NCI-H524 treated with DMSO at 0.1 percent for 48 hours (cell line): ENCODE measurements at places on chromosomes 12 and 14.

GRCh38 chr12:12812618-12813119 is 477 bp upstream of the DDX47 start:
- DNase-seq, result no peak

DNA sequence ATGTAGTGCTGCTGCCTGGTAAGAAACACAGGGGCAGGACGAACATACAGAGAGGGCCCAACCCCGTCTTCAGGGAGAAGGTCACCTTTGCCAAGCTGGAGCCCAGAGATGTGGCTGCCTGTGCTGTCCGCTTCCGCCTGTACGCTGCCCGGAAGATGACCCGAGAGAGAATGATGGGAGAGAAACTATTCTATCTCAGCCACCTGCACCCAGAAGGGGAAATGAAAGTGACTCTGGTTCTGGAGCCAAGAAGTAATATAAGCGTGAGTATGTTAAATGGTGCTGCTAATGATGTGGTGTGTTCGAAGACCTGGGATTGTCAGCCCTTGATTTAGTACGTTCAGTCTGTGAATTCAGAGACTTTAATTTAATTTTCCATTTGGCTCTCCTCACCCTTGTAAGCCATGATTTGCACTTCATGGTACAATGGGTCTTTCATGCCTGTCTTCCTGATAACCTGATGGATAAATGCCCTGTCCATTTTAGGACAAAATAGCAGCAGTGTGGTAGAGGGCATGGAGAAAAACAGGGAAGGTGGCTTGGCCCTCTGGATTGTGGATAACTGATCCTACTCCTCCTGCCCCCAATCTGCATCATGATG is 318.9 kb downstream of the SNAPC1 start:
- DNase-seq, result no peak

- no peak for DNase-seq
These were observed 392 bp downstream of the SLC15A4 start for GRCh38 chr12:128823216-128823915.

DNA sequence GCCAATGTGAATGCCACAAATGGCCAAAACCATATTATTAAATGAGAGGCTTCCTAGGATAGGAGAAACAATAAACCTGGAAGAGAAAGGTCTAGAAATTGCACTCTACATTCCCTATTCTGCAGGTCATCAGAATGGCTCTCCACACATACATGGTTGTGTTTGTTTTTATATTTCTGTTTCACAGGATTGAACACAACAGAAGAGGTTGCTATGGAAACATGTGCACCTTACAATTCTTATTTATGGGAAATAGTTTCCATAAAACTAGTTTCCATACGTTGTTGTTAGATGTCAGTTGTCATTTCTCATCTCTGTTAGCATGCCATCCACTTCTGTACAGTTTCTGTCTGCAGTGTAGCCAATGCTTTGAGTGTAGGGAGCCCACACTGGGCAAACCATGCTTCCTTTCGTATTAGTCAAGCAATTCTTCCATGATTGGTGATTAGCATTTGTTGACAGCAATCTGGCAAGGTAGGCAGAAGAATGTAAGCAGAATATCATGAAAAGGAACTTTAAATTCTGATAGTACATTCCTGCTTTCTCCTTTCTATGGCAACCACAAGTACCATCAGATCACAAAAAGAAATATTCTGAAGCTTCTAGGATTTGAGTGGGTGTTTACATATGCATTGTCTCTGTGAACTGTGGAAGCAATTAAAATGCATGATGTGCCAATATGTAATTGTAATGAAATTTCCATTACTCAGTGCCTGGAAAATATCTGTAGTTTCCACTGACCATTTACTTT is 141.6 kb upstream of the AVPR1A start:
- no peak for DNase-seq

DNA sequence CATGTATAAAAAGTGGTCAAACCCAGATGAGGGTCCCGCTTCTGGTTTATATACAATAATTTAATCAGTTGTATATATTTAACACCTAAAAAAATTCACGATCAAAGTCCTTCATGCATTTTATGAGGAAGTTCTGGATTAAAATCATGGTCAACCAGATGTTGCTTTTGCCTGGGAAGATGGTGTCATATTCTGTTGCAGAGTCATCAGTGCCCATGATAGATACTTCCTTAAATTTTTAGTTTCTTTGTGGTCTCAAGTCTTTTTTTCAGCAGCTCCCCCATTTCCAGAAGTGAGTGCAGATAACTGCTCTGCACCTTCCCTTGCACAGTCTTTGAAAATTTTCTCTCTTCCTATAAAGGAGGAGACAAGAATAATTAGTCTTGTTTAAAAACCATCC is 16.1 kb downstream of the ERP29 start:
- no peak for DNase-seq

GRCh38 chr12:11749943-11750690 is 100.6 kb downstream of the ETV6 start:
- DNase-seq, result no peak

DNA sequence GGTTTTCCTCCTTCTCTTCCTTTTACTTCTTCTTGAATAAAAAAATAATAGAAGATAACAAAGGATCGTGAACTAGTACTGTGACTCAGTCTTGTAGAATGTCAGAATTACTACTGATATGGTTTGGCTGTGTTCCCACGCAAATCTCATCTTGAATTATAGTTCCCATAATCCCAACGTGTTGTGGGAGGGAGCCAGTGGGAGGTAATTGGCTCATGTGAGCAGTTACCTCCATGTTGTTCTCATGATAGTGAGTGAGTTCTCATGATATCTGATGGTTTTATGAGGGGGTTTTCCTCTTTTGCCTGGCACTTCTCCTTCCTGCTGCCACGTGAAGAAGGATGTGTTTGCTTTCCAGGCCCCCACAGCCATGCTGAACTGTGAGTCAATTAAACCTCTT is 549.6 kb downstream of the DIO2 start:
- DNase-seq, result no peak

DNA sequence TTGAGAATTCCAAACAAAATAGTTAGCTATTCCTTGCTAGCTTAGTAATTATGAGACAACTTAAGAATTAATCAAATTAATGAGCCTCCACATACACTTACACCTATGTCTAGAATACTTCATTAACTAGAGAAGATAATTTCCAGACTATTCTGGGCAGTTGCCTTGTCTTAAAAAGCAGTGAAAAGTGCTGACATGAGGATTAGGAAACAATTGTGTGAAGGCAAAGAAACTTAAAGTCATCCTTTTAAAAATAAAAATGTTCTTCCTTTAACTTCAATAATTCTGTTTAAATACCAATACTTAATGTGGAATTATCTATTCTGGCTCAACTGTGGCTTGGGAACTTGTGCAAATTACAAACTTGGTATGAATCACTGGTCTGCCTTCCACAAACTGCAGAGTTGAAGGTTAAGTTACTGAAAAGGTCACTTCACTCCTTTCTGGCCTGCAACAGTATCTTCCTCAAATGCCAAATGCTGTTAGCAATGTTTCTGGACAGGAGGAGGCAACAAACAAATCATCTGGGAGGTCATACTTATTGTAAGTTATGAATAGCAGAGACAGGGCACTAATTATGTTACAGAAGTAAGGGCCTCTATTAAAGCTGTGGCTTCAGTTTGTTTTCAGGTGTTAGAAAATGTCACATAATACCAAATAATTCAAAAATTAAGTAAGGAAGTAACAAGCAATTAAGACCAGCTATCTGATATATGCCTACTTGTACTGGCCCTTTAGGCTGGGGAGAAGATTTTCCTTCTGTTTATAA is 19.2 kb downstream of the PPTC7 start:
- no peak for DNase-seq

- DNase-seq, result no peak
These were observed 36.6 kb downstream of the ADAM20 start for GRCh38 chr14:70498191-70498590.

GRCh38 chr12:78156751-78157150 is 326.1 kb downstream of the NAV3 start:
- no peak for DNase-seq

DNA sequence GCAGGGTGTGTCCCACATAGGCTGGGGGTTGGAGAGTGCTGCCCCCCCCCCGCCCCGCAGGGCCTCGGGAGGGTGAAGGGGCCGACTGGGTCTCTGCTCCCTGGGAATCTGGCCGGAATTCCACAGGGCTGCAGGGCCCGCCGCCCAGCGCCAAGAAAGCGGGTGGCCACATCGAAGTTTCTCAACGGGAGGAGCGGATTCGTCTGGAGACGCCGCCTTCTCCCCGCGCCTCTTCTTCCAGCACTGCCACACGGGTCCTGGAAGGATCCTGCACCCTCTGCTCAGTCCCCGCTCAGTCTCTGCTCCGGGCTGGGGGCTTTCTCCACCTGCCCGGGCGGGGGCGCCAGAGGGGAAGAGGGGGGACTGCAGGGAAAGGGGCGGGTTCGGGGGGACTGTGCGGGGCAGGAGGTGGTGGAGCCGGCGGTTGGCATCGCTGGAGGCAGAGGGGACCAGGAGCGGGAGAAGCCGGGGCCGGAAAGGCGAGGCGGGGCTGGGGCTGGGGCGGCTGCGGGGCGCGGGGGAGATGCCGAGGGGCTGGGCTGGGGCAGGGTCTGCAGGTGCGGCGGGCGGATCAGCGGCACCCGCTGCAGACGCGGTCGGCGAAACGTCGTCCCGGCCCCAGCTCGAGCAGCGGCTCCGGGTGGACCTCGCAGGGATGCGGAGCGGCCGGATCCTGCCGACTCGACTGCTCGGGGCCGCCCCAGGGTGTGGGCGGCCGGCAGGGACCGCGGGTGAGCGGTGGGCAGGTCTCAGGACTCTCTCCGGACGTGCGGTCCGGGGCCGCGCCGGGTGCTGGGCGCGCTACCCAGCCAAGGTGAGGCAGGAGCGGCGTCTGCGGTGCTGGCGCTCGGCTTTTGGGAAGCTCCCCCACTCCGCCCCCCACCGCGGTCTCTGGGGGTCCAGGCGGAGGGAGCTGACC is 811.4 kb upstream of the TMEM132C start:
- no peak for DNase-seq

DNA sequence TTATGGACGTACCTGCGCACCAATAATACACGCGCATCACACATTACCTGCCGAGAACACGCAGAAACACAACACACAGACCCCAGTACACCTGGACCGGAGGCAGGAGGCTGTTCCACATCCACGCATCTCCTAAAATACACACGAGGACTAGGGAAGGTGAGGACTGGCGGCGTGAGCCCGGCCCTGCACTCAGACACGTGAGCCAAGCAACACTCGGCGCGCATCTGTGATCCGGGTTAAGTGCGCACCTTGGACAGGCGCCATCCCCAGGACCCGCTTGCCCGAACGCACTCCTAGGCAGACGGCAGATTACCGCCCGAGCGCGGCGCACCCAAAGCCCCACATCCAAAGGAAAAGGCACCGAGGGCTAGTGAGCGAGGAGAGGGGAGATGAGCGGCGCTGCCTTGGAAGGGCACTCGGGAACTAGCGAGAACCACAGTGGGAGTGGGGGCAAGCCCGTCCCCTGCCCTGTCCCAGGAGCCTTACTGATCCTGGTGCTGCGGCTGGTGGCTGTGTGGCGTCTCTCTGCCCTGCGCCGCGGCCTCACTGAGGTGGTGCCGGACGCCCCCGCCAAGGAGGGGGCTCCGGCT is 417 bp downstream of the GLS2 start:
- DNase-seq, result no peak

DNA sequence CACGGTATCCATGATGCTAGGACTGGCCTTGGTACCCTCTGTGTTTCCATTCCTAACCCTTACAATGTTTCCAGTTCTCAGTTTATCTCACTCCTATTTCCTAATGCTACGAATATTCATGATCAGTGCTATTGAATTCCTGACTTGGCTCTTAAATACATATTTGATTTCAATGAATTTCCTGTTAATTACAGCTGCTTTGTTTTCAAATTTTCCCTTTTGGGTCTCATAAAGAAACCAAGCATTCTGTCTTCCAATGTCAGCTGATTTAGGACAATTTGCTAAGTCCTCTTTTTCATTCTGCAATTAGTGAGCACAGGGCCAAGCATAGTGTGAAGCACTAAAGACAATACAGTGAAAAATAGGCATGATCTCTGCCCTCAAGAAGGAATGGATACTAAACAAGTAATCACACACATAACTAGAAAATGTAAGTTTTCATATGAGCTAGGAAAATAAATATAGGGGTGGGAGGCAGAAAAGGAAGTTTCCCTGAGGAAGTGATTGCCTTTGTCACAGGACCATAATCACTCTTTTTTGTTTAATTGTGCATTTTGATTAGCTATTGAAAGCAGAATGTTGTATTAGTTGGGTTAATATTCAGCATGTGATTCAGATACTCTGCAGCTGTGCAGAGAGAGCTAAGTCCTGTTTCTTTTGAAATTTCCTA is 88.5 kb downstream of the KCNC2 start:
- DNase-seq, result no peak

- DNase-seq, result no peak
These were observed 404.5 kb downstream of the FUT8 start for GRCh38 chr14:65817011-65817410.

DNA sequence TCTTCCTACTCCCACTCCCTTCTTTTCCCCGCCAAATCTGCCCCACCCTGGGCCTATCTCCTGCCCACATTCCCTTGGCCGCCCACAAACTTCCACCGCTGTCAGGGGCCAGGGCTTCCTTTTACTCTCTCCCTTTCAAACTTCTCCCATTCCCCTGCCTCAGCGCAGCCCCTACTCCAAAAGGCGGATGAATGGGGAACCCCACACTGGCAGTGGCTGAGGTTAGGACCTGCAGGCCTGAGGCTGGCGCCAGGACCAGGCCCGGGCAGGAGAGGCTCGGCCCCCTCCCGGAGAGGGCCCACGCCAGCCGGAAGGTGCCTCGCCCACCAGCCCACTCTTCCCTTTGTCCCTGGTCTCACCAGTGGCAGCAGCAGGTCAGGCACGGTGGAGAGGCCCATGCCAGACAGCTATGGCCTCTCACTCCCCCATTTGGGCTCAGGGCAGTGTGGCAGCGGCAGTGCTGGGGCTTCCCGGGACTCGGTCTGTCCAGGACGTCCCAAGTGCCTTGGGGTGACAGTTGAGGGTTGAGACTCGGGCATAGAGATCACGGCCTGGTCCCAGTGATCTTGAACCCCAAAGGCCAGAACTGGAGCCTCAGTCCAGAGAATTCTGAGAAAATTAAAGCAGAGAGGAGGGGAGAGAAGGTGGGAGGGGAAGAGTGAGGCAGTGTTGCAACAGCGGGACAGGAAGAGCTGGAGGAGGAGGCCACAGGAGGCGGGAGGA is at the start of gene TNFRSF1A:
TSS of gene TNFRSF1A (minus strand) at position 660 of the 723 bp plus-strand sequence. CDS start at position 398, 262 bp downstream.
- DNase-seq, result no peak

GRCh38 chr14:28468191-28469151 is 298.1 kb upstream of the FOXG1 start:
- DNase-seq, result no peak

DNA sequence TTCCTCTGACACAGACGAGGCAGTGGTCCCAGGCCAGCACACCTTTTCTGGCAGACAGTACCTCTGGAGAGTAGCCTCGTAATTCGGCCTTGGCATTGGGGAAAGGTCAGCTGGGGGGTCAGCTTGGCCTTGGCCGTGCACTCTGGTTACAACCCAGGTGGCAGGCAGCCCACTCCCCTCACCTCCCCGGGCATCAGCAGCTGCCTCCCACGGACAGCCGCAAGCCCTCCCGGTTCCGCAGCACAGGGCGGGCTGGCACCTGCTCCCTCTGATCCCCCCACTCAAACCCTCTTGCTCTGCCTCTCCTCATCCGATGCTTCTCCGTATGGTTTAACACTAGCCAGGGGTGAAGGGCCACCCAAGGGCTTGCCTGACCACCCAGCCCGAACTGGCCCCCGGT is 50.6 kb downstream of the TEAD4 start:
- DNase-seq, result no peak

GRCh38 chr12:4285070-4285469 is 11.5 kb downstream of the CCND2 start:
- no peak for DNase-seq
